Tracheal epithelial cell (primary cell): ENCODE measurements at places on chromosomes 5 and 9. TPM values are rescaled to one million over a fixed set of nuclear protein-coding genes. Genes with fewer than 3 reads are reported as not detected.

Gene RGP1
- total RNA-seq: 10.6 and 11.1 TPM in 2 replicates

Gene BNC2
- under 0.01 and 1.4 TPM in 2 replicates for total RNA-seq

Gene ZCCHC7
- total RNA-seq: 15.4 and 26.4 TPM in 2 replicates

Gene FBLL1
- total RNA-seq: under 0.01 TPM in 1 of 2 replicates, not detected in the other

Gene FUT7
- not detected in 2 replicates for total RNA-seq

Gene MSX2
- under 0.01 TPM in 1 of 2 replicates, not detected in the other for total RNA-seq

Gene PCDHA8
- not detected in 2 replicates for total RNA-seq

Gene CWC27
- 12.3 and 13.6 TPM in 2 replicates for total RNA-seq

Gene PTCD2
- 3.4 and 4.3 TPM in 2 replicates for total RNA-seq

Gene NR5A1
- 0.21 TPM in 1 of 2 replicates, not detected in the other for total RNA-seq

Gene HAPLN1
- total RNA-seq: under 0.01 TPM in 1 of 2 replicates, not detected in the other

Gene WNK2
- total RNA-seq: 0.24 TPM in 1 of 2 replicates, not detected in the other

Gene LRRTM2
- not detected in 2 replicates for total RNA-seq

Gene ANXA1
- 1,091 and 1,943 TPM in 2 replicates for total RNA-seq

Gene EGFLAM
- total RNA-seq: 3.0 TPM in 1 of 2 replicates, not detected in the other

Gene SOX30
- 0.24 TPM in 1 of 2 replicates, not detected in the other for total RNA-seq

Gene TMC1
- not detected in 2 replicates for total RNA-seq

Gene ALDH1A1
- total RNA-seq: 3.4 and 6.2 TPM in 2 replicates

Gene SV2C
- not detected in 2 replicates for total RNA-seq

Gene AK8
- total RNA-seq: 0.48 TPM in 1 of 2 replicates, not detected in the other

Gene SLC36A2
- not detected in 2 replicates for total RNA-seq

Gene FRMD3
- total RNA-seq: 0.43 and 0.48 TPM in 2 replicates

Gene CER1
- total RNA-seq: not detected in 2 replicates

Gene MOCS2
- total RNA-seq: 18.8 and 23.2 TPM in 2 replicates
